Placental pericyte (primary cell): ENCODE measurements at places on chromosomes 5 and 9. TPM values are rescaled to one million over a fixed set of nuclear protein-coding genes. Genes with fewer than 3 reads are reported as not detected.

The PIP5K1B gene
- under 0.01 TPM in 2 replicates for total RNA-seq

The HMCN2 gene
- total RNA-seq: not detected in 2 replicates

The OR1Q1 gene
- total RNA-seq: not detected in 2 replicates

The AQP3 gene
- total RNA-seq: 1.9 and 5.9 TPM in 2 replicates

The ZBTB43 gene
- 10.9 and 14.7 TPM in 2 replicates for total RNA-seq

The ZNF366 gene
- not detected in 2 replicates for total RNA-seq

The OR13J1 gene
- total RNA-seq: not detected in 2 replicates

The RNF208 gene
- total RNA-seq: 0.22 and 0.43 TPM in 2 replicates

The ERCC8 gene
- 13.3 and 24.5 TPM in 2 replicates for total RNA-seq

The FBP2 gene
- total RNA-seq: not detected in 2 replicates

The ATG12 gene
- 67.3 and 86.9 TPM in 2 replicates for total RNA-seq

The ABO gene
- not detected in 2 replicates for total RNA-seq

The SPATA31C1 gene
- not detected in 2 replicates for total RNA-seq

The BHMT gene
- 0.86 TPM in 1 of 2 replicates, not detected in the other for total RNA-seq

The CAPSL gene
- not detected in 2 replicates for total RNA-seq

The SLC9A3 gene
- 1.5 and 2.0 TPM in 2 replicates for total RNA-seq

The ADCY2 gene
- total RNA-seq: not detected in 2 replicates

The TIMD4 gene
- total RNA-seq: not detected in 2 replicates
